Heart left ventricle (tissue), 16 donors: ENCODE measurements at places on chromosomes 7 and 10. TPM values are rescaled to one million over a fixed set of nuclear protein-coding genes. Genes with fewer than 3 reads are reported as not detected.

Gene CPA2
- 0.79 TPM for total RNA-seq

Gene CARD11
- 0.87 TPM for total RNA-seq

Gene SPDYE16
- not detected for total RNA-seq

Gene ABCC2
- 0.26 TPM for total RNA-seq

- DNase-seq: no peak
Observed at GRCh38 chr10:129396021-129396722, 70.9 kb upstream of the MGMT start.

GRCh38 chr7:15820319-15820718 lies 133.8 kb upstream of the MEOX2 start:
- DNase-seq: no peak
